ENCODE measurements at places on chromosomes 2 and 18. TPM values are rescaled to one million over a fixed set of nuclear protein-coding genes. Genes with fewer than 3 reads are reported as not detected.

TBR1 gene
- 0.05 TPM for total RNA-seq

DSG3 gene
- not detected for total RNA-seq

CD207 gene
- total RNA-seq: 0.16 TPM

DNA sequence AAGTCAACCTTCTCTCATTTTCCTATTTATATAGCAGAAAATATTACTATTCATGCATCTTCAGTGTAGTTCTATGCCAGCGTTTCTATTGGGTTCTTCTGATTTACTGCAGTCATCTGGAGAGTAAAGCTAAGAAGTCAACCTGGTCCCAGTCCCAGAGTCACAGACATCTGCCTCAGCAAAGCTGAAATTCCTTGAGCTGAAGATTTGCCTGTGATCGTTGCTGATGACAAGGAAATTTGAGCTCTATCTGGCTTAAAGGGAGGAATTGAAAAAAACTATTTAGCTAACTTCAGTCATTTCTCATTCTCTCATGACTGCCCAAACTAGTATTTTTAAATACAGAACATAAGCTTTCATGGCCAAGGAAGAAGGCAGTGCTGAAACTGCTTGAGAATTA, 45.7 kb downstream of the RND3 start:
- no peak for DNase-seq

DNA sequence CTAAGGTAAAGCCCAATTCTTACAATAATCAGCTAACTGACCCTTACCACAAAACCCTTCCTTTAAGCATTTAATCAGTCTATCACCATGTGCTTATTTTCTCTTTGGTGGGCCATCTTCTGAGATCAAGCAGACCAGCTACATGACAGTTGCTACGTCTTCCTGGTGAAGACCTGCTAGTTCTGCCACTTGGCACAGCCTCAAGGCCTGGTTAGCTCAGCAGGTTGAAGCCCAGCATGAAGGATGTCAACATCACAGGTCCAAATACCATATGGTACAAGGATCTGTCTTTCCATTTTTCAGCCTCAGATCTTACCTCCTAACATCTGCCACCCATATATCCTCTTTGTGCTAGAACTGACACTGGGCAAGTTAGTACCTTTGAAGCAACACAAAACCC, 636.9 kb downstream of the LRP1B start:
- DNase-seq: no peak

GRCh38 chr2:67656875-67657274, 259.7 kb downstream of the ETAA1 start:
- no peak for DNase-seq

DNA sequence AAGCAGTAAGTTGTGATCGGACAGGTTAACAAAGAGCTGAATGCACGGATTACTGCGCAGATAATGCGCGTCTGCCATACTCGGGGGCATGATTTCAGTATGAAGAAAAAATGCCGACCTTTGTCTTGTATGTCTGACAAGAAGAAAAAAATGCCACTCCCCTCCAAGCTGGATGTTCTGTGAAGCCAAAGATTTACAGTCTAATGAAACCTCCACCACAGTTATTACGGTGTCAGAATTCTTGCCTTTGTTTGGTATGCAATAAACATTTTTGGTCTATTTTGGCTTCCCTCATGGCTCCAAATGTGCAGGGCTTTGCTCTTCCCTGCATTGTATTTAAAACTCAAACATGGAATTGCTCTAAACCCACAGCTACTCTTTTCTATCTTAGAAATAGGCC, 72.2 kb upstream of the THUMPD2 start:
- no peak for DNase-seq

- DNase-seq: no peak
Measured at GRCh38 chr2:120052597-120052996, 39.7 kb downstream of the EPB41L5 start.

DNA sequence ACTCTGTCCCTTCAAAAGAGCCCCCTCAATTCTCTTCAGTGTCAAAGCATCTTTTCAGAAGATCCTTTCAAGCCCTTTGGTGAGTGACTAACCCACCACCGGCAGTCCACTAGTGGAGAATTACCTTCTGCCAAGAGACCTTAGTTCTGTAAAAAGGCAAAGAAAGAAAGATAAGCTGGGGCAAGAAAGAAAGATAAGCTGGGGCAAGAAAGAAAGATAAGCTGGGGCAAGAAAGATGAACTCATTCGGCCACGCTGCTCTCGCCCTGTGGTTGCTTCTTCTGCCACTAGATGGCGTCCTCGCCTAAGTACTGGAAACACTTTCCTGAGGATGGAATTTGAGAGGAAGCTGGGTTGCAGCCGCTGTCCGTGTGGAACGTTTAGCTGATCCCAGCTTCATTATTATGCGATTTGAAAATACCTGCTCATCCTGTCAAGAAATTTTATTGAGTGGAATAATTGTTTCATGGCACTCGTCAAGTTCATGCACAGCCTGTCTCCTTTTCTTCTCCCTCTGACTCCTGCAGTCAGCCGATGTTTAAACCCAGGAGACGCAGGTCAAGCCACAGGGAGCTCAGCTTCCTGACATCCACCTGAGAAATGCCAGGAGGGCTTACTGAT, 17.3 kb upstream of the ANXA4 start:
- peak; percentile 91 for DNase-seq

DNA sequence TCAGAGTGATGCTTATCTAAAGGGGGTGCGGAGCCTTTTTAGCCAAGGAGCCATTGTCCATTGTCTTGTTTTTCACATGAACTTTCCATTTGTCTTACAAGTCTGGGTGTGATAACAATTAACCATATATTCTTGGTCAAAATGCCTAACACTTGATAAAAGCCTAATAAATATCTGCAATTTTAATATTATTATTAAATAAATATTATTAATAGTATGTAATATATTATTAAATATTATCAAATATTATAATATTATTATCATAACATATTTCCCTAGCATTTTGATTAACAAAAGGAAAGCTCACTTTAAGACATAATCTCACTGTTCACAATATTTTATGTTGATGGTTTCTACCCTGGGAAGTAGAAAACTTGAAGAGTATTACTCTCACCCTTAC, 1143.6 kb upstream of the GYPC start:
- DNase-seq: no peak

DNA sequence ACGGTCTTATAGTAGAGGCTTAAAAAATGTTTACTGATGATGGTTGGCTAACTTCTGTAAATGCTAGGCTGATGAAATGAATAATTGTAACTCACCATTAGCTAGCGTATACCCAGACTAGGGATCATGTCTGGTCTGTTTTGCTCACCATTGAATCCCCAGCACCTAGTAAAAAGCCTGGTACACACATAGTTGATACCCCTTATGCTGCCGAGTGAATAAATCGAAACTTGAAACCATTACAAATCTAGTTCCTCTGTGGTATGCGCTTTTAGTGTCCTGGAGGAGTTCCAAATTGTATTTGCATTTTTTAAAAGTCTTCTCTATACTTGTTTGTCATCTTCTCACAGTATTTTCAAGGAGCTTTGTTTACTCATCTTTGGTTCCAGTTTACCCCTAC, 1.3 kb downstream of the TAF1B start:
- no peak for DNase-seq

DNA sequence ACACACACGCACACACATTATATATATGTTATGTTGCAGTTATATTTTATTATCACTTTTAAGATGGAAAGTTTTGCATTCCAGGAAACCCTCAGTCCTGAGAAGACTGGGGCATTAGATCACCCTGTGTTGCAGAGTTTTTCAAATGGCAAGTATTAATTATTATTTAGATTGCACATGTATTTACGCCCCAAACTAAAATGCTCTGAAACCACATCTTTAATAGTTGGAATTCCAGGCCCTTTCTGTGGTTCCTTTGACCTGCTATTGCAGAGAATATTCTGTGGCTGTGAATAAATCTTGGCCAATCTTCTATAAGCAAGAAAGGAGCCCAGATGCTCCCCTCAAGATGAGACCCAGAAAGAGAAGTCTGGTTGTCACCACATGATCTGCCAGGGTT, 427.0 kb upstream of the TNP1 start:
- no peak for DNase-seq

GRCh38 chr2:182949052-182949451, 82.6 kb upstream of the FRZB start:
- no peak for DNase-seq

Measured in cardiac septum (tissue), 1 donor.